ENCODE measurements at places on chromosomes 11 and 22.

DNA sequence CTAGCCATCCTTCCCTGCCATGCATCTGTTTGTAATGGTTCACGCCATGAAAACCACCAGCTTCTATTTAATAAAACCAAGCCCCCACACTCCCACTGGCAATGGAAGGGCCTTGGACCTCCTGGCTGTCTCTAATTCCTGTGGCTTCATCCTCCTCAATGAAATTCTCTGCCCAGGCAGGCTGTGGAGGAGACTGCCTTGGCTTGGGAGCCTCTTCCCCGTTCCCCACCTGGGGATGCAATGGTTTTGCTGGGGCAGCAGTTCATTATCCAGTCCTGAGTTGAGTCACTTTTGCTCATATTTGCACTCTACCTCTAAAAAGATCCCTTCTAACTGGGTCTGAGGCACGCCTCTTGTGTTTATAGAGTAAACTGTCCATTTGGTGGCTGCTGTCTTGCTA lies 515.8 kb downstream of the NTM start:
- no peak for DNase-seq

- no peak for DNase-seq
These were observed 43.8 kb downstream of the FBLN1 start for GRCh38 chr22:45546333-45547015.

DNA sequence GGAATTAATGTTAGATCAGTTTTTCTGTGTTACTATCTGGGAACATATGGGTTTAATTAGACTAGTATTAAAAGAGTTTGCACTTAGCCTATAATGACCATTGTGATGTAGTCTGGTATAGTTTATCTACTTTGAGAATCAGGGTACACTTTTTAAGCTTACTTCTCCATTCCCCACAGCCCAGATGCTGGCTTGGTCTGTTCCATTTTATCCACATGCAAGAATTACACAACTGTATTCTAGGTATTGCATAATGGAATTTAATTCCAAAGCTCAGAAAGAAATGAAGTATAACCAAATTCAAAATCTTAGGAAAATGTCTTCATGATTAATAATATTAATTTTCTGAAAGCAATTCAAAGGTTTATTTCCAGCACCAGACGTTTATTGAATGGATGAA lies 122.2 kb upstream of the PDGFD start:
- DNase-seq = no peak

DNA sequence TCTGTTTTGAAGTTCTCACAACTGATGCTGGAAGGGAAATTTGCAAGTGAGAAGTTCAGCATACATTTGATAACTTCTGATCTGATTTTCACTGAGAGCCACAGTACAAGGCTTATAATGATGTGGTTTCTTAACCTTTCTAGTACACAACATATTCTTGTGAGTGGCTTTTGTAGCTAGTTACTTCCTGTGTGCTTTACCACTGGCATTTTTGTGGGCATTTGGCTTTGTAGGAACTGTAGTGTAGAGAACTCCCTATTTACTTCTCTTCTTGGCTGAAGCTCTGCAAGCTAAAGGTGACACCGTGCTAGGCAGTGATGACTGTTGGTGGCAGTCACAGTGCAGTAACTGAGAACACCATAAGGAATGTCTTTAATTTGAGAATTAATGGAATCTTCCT lies 14.9 kb downstream of the USP47 start:
- DNase-seq = no peak

- DNase-seq = no peak
These were observed 50.2 kb upstream of the BID start for GRCh38 chr22:17824457-17824856.

GRCh38 chr22:43148581-43148980 lies 2.8 kb upstream of the TSPO start:
- DNase-seq = no peak

GRCh38 chr11:116773203-116774097 lies 663 bp upstream of the BUD13 start:
- no peak for DNase-seq

- no peak for DNase-seq
These were observed 47.2 kb downstream of the PIWIL3 start for GRCh38 chr22:24727218-24727851.

DNA sequence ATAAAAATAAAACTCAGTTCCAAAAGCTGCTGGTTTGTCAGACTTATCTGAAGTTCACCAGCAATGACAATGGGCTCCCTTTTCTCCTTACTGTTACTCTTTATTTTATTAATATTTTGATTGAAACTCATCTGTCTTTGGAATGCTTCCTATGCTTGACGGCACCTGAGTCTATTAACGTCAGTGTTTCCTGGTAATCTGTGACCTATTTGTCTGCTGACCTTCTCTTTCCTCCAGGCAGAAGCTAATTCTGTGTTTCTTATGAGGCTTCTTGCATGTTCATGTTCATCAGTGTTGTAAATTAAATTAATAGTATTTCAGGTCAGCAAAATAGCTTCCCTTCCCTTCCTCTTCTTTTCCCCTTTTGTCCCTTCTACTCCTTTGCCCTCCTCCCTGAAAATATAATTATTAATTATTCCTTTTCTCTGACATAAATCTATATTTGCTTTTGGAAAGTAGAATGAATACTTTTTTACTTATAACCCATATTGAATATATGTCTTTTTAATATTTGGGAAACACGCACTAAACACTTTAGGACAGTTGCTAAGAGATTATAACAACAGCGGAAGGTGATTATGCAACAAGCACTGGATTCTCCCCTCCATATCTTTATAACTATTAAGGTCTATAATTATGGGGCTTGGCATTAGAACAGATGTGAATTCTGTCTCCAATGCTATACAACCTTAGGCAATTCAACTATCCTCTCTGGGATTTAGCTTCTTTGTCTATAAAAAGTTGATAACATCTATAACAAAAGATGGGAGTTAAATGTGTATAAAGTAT lies 32.1 kb upstream of the PCF11 start:
- no peak for DNase-seq

DNA sequence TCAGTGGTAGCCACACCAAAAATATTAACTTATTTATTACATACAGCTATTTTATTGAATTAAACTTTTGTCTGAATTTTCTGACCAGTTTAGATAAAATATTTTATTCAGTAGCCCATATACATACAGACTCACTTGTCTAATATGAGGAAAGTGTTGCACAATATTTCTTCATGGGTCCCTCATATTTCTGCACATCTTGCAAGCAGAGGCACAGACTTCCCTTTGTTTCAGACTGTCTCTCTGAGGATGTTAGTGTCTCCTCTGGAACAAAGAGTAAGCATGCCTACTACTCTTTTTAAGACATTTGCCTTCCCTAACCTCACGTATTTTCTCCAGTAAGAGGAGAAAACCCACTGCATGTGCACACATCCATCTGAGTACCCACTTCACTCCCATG lies 81.2 kb downstream of the OR5AK2 start:
- no peak for DNase-seq

DNA sequence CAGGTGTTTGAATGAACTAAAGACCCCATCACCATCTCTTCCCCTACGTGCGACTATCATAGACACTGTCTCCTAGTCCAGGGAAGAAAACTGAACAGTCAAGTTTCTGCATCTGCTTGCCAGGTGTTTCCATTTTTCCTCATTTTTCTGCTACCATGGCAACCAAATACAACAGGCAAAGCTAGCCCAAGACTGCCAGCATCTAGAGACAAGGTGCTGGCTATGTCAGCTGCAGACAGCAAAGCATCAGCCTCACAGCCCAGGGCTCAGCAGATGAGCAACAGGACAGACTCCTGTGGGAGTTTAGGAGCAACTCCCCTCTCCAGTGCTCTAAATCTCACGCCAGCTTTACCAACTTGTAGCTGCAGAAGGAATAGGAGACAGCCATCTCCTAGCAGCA lies 124.3 kb downstream of the C11orf58 start:
- DNase-seq = no peak

DNA sequence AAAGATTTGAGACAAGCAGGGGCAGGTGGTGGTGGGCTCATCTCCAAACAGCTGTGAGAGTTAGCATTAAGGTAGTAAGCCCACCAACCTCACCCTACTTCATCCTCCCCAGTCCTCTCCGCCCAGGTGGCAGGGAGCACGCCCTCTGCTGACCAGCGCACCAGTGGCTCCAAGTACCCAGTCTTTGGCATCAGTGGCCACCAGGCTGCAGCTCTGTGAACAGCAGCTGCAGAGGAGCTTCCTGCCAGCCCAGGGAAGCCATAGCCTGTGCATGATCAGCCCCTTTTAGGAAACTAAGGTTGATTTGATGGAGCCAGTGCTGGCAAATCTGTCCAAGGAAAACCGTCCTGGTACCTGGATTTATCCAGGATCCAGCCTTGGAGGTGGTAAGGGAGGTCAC lies 21.7 kb downstream of the CAVIN3 start:
- no peak for DNase-seq

DNA sequence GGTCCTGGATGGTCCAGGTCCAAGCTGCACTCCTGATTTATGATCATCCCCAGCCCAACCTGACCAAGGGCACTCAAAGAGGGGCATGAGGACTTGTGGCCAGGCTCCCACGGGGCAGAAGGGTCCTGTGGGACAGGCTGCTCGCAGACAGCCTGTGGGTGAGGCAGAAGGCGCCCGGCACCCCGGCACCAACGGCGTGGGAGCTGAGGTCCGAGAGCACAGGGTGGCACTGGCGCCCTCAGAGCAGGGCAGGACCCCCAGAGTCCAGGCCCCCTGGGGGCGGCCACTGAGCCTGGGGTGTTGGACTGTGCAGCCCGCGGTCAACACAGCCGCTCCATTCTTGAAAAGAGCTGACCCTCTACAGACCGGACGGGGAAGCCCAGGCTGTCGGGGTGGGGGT lies 3.3 kb downstream of the IL17REL start:
- DNase-seq = no peak

GRCh38 chr22:22802339-22802970 lies 85.2 kb upstream of the IGLL5 start:
- no peak for DNase-seq

- no peak for DNase-seq
These were observed 1.2 kb upstream of the PTPN5 start for GRCh38 chr11:18792827-18793226.

GRCh38 chr11:134024420-134025081 lies 44.3 kb upstream of the JAM3 start:
- DNase-seq = peak; percentile 15

DNA sequence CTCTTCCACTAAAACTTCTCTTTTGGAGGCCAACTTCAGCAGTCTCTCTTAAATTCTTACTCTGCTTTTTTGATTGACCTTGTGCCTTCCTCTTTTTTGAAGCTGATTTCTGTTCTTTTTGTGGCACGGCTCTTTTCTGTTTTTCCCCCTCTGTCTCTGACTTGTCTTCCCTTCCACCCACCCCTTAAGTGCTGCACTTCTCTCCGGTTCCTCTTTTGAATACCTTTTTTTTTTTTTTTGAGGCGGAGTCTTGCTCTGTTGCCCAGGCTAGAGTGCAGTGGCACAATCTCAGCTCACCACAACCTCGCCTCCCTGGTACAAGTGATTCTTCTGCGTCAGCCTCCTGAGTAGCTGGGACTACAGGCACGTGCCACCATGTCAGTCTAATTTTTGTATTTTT lies 211.9 kb downstream of the BLID start:
- DNase-seq = no peak

- no peak for DNase-seq
These were observed 97.1 kb upstream of the SYT13 start for GRCh38 chr11:45383224-45383623.

GRCh38 chr11:94149431-94150017 lies 20.9 kb downstream of the PANX1 start:
- DNase-seq = no peak

All from NCI-H2171 (cell line).